GM12892 (cell line): ENCODE measurements at places on chromosomes 16 and 17.

GRCh38 chr17:80819422-80820164 is 172.0 kb upstream of the CHMP6 start:
- DNase-seq = no peak

DNA sequence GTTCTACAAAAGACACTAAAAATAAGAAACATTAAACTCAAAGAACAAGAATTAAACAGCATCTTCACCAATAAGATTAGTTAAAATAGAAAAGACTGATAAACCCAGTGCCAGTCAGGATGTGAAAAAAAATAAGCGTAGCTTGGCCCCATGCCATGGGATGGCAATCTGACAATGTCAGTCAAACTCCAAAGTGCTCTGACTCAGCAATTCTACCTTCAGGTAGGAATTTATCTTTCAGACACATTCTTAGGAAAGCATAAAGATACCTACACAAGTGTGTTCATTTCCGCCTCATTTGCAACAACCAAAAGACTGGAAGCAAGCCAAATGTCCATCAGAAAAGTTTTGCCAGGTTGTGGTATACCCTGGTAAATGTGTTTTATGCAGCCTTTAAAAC is 9.1 kb upstream of the MPO start:
- DNase-seq = no peak

GRCh38 chr16:84455031-84455430 is 49.4 kb downstream of the MEAK7 start:
- no peak for DNase-seq

- DNase-seq = no peak
Measured at GRCh38 chr17:61149862-61150362, 249.7 kb upstream of the TBX2 start.

DNA sequence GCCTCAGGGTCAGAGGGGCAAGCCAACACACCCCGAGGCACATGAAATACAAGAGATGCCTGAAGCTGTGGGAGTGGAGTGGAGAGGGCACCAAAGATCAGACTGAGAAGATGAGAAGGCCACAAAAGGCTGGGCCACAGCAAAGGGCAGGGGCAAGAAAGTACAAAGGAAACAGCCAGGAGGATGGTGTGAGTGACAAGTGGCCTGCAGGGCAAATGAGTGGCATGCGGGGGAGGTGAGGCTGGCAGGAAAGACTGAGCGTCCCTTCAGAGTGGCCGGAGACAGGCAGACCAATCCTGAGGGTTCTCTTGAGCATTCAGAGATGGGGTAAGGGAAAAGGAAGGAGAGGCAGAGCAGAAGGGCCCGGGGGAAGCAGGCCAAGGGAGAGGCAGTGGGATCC is 23.2 kb downstream of the HSD11B2 start:
- no peak for DNase-seq

GRCh38 chr17:2398655-2399571 is 1.9 kb downstream of the MNT start:
- DNase-seq = no peak

DNA sequence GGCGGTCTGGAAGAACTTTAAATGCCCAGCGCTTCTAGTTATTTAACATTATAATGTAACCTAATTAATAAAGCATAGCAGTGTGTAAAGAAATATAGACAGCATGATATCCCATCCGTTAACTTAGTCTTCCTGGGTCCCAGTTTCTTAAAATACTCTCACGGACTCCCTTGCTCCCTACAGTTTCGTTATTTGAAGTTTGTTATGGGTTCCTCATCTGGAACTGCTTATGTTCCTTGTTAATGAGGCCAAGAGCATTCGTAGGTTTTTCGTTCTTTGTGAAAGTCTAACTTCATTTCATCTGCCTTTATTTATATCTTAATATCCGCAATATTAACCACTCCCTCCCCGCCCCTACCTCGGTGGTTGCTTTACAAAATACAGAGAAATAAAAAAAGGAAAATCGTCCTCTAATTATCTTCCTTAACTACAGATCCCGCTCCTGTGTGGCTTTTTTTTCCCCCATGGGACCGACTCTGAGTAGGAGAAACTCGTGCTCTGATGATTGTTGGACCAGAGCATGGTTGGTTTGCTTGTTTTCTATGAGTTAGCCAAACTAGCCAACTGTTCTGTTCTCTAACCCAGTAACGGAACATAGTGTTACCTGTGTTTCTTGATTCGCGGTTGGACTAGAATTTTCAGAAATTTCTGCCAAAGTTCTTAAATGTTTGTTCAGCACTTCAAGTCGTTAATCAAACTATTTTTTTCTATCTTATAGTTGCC is 863 bp downstream of the ADPRM start:
- DNase-seq = no peak

GRCh38 chr16:72739577-72739976 is 308.4 kb downstream of the ZFHX3 start:
- no peak for DNase-seq

DNA sequence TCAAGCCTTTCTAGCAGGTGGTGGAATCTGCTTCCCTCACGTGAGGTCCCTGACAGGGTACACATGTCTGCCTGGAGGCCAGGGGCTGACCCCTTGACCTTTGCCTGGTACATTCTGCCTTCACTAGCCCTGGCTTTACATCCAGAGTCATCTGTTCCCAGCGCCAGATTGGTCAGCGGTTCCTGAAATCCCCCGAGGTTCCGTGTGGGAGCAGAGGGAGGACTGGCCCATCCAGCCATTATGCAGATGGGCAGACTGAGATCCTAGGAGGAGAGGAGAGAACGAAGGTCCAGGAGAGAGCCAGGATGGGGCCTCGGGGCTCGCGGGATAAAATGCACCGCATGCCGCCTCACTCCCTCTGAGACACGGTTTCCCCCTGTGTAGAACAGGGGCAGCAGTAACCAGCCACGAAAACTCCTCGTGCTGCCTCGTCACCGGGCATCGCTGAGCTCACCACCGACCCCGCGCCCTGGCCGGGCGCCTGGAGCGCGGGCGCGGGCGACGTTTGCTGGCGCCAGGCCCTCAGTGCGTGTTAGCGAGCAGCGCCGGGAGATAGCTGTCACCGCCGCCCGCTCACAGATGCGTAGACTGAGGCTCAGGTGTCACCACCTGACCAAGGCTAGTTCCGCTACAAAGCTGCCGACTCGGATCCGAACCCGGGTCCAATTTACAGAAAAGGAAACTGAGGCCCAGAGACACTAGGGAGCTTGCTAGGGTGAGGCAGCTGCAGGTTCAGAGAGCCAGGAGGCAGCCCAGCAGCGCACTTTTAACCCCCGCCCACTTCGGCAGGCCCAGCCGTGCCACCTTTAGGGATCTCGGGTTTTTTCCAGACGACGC is 811 bp upstream of the MAP2K3 start:
- DNase-seq = no peak

- DNase-seq = no peak
Measured at GRCh38 chr17:10751563-10751962, 21.7 kb upstream of the TMEM220 start.

GRCh38 chr17:2485543-2485942 is 26.1 kb downstream of the METTL16 start:
- no peak for DNase-seq

DNA sequence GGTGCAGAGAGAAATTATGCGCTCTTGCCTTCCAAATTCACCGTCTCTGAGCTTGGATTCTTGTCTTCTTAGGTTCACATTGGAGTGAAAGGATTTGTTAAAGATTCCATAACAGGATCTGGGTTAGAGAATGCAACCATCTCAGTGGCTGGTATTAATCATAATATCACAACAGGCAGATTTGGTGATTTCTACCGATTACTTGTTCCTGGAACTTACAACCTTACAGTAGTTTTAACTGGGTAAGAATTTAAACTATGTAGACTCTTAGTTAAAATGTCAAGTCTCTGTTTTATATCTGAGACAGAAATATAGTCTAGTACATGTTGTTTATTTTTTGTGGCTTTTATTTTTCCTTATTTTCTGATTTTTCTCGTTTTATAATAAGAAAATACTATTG is 42.9 kb downstream of the CPD start:
- DNase-seq = no peak

GRCh38 chr16:4588386-4588785 is 26.3 kb downstream of the UBALD1 start:
- no peak for DNase-seq

DNA sequence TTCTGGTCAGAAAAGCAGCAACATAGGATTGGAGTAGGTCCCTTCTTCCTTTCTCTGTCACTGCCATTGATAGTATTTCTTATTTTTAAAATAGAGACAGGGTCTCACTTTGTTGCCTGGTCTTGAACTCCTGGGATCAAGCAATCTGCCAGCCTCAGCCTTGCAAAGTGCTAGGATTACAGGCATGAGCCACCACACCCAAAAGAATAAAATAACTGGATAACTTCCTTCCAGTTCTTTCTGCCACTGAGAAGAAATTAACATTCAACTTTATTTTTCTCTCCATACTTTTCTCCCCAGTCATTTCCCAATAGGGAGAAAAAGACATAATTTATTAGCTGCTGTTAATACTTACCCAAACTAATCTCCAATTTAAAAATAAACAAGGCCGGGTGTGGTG is 91.9 kb upstream of the MED13 start:
- DNase-seq = no peak

DNA sequence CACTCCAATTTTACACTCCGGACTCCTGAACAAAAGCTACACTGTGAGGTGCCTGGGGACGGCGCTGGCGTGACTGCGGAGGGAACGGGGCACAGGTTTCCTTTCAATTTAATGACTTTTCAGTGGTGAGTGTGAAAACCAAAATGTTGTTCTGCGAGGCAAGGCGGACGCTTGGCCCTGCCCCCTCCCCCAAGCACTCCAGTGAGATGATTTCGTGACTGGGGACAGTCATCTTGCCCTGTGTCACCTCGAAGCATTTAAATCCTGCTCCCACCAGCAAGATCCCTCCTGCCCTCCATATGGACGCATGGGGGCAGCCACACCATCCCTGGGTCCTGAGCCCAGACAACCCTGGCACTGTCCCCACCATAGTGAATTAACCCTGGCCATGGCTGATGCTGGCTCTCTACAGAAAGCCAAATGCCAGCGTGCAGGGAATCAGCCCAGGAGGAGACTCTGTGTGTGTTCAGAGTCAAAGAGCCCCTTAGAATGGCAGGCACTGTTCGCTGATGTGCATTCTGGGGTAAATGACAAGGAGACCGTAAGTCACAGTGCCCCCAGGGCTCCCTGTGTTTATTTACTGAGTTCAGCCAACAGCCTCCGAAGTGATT is 41.0 kb downstream of the C16orf95 start:
- DNase-seq = no peak

- DNase-seq = no peak
Measured at GRCh38 chr17:65301184-65301583, 164.0 kb downstream of the RGS9 start.

DNA sequence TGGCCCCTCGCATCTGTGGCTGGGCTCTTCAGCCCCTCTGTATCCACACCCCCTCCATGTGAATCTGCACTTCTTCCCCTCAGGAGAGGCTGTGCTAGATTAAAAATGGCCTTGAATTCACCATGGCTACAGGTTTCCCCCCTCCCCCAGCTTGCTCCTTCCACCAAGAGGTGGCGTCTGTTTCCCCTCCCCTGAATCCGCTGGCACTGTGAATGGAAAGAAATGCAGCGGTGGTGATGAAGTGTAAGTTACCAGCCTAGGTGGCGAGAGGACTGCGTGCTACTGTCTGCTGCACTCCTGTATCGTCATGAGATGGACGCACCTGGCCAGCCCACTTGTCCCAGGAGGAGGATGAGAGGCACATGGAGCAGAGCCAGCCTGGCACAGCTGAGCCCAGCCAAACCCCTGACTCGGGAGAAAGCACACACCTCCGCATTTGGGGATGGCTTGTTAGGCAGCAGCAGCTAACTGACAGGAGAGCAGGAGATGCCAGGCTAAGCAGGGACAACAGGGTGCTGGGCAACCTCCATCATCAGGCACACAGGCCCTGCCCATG is 26.2 kb downstream of the TNFRSF13B start:
- DNase-seq = no peak

DNA sequence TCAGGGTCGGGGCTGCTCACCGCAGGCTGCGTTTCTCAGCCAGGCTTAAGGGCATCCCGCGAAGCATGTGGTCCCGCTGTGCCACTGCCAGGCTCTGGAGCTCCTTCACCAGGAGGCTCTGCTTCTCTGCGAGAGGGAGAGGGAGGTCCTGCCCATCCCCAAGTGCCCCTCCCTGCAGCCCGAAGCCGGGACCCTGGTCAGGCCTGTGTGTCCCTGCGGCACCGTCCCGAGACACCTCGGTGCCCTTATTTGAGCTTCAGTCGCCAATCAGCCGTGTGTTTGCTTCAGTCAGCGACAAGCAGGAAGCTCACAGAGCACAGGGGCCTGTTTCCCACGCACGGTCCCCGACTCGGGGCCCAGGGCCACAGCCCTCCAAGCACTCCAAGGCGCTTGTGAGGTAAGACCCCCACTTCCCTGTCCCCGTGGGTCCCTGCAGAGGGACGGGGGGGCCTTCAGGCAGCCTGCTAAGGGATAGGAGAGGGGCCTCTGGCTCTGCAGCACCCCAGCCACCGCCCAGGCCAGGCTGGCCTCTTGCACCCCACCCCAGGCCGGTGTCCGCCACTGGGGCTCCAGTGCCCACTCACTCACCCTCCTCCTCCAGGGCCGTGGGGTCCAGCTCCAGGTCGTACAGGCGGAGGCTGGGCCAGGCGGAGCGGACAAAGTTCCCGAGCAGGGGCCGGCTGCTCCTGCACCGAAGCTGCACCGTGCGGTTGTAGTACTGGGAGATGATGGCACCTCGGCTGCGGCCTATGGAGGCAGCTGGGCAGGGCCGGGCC is 3.2 kb downstream of the TMC6 start:
- DNase-seq = no peak

DNA sequence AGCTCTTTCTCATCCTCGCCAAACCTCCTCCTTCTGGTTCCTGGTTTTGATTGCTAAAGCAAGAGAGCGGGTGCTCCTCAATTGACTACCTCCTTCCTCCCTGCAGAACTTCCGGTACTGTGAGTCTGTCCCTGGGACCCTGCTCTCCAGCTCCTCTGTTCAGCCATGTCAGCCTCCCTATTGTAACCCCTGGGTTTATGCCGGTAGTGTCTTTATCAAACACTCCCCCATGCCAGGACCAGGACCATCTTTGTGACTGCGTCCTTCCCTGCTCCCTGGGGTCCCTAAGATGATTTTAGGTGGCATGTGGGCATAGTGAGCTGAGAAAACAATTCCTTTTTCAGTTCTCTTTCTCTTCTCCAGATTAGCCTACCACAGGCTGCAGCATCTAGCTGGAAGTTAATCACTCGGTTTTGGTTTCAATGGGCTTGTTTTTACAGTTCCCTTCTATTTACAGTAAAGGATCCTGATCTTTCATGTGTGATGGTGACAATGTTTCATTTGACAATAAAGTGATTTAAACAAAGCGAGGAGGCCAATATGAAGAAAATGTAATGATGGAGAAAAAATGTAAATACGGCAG is 27.7 kb upstream of the IL21R start:
- DNase-seq = no peak

DNA sequence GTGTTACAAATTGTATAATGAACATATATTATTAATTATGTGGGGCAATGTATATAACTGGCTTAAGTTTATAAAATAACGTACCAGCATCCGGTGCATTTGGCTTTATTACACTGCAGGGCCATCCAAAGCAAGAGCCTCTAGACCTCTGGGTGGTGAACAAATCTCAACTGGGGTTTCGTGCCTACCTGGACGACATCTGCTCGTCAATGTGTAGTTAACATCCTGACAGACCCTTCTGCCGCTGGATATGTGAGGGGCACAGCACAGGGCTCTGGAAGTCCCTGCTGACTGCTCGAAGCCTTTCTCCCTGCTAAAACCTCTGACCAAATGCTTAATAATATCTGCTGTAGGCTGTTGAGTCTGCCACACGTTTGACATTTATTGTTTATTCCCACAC is 2.3 kb downstream of the TMEM186 start:
- no peak for DNase-seq

- DNase-seq = peak; percentile 93
Measured at GRCh38 chr16:89574681-89575246, 794 bp upstream of the CPNE7 start.
